ENCODE measurements at places on chromosomes 5 and 9. TPM values are rescaled to one million over a fixed set of nuclear protein-coding genes. Genes with fewer than 3 reads are reported as not detected.

TMEM215 gene
- total RNA-seq: not detected

DRD1 gene
- 0.55 TPM for total RNA-seq

ANKRA2 gene
- 115 TPM for total RNA-seq

ZNF883 gene
- total RNA-seq: 9.0 TPM

PCDH12 gene
- 1.2 TPM for total RNA-seq

- peaks cover 14% of the 10 kb centered on the region for H3K36me3 ChIP-seq
- H3K27ac ChIP-seq: no peak overlapping the region
- H3K4me1 ChIP-seq: peaks cover 7% of the 10 kb centered on the region
- no peak overlapping the region for H3K4me3 ChIP-seq
Observed at GRCh38 chr9:130058154-130058553, 4.4 kb downstream of the GPR107 start.

- no peaks in the 10 kb centered on the region for H3K27me3 ChIP-seq
- H3K27ac ChIP-seq: no peak overlapping the region
- DNase-seq: no peak
- H3K36me3 ChIP-seq: no peaks in the 10 kb centered on the region
- no peak overlapping the region for H3K4me3 ChIP-seq
Observed at GRCh38 chr9:75993434-75993833, 103.0 kb downstream of the PCSK5 start.
